ENCODE measurements at places on chromosomes 6 and 20.
A peak's percentile ranks its signal among the peaks of the same experiment; 100 is the strongest.

- DNase-seq: no peak
Measured at GRCh38 chr20:8837396-8837795, 231.5 kb upstream of the PLCB4 start.

- no peak for DNase-seq
Measured at GRCh38 chr6:28751963-28752350, 171.8 kb downstream of the TRIM27 start.

- peak; percentile 70 for DNase-seq
Measured at GRCh38 chr6:1604158-1605003, 5.3 kb upstream of the FOXC1 start.

DNA sequence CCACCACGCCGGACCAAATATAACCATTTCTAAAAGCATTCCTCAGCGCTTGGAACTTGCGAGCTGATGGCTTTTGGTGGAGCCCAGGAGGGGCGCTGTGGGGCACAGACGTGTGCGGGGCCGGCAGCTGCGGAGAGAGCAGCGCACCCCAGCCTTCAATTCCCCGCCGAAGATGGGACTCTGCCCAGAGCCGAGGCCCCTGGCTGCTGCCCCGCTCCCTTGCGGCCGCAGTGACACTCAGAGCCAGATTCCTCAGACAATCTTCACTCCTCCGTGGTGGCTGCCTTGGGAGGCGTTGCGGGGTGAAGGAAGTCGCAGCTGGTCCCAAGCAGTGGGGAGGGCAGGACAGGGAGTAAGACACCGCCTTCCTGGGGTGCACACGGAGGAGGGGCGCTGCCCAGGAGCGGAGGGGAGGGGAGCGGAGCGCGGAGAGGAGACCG is 87.7 kb downstream of the TMEM242 start:
- peak; percentile 42 for DNase-seq

GRCh38 chr20:8089668-8090067 is 42.4 kb upstream of the PLCB1 start:
- no peak for DNase-seq

GRCh38 chr6:68677058-68677457 is 42.0 kb downstream of the ADGRB3 start:
- no peak for DNase-seq

GRCh38 chr6:87908978-87909811 is 138.4 kb upstream of the SPACA1 start:
- DNase-seq: no peak

- no peak for DNase-seq
Measured at GRCh38 chr6:159020011-159020410, 20.0 kb upstream of the RSPH3 start.

DNA sequence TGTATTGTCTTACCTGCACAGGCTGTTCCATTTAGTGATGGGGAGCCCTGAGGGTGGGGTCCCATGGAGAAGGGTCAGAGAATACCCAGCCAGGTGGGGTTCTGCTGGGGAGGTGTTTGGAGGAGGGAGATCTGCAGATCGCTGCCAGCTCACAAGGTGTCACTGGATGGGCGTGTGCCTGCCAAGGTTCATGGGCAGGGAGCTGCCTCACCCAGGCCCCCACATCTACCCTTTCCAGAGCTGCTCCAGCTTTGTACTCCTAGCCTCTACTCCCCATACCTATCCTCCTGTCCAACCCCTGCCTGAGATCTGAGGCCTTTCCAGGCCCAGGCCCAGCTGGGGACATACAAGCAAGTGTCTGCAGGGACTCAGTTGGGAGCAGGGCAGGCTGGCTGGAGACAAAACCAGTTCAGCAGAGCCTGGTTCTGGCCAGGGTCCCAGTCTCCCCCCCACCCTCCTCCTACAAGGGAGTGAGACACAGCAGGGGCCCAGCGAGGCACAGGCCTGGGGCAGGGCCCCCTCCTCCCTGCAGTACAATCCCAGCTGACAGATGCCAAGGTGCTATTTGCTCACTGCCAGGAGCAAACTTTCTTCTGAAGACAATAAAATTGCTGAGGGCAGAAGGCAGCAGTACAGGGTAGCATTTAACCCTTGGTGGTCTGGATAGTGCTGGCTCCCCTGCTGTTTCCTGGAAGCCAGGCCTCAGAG is 19.7 kb downstream of the SPDEF start:
- DNase-seq: no peak

DNA sequence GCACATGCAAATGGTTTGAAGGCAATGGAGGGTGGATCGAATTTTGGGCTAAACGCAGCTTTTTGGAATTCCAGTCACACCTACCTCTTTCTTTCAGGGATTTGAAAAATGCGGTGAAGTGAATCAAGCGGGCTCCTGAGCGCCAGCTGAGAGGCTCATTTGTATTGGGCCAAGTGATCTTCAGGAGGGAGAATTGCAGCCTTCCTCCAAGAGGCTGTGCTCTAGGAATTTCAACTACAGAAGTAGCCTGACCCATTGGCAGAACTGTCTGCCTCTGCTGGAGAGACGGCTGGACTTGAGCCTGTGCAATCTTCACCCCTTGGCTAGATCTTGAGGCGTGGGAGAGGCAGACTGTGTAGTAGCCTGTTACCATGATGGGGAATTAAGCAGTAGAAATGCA is 5.7 kb upstream of the TIAM2 start:
- DNase-seq: no peak

DNA sequence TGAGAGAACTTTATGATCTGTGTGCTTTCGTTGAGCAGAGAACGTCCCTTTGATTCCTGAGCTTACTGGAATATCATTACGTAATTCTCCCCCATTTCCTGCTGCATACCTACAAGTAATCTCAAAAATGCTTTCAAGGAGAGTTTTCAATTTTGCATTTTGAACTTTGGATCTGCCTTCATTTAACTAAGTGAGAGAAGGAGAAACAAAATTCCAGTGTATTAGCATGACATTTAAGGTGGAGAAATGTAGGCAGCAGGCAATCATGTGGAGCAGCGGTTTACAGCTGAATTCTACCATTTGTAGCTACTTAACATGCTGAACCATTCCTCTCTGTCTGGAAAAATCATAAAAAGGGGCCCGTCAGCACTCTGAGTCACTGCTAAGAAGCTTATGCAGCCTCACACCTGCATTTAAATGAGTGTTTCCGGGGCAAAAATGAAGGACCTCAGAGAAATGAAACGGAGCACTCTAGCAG is 451.5 kb downstream of the PLCB1 start:
- no peak for DNase-seq

DNA sequence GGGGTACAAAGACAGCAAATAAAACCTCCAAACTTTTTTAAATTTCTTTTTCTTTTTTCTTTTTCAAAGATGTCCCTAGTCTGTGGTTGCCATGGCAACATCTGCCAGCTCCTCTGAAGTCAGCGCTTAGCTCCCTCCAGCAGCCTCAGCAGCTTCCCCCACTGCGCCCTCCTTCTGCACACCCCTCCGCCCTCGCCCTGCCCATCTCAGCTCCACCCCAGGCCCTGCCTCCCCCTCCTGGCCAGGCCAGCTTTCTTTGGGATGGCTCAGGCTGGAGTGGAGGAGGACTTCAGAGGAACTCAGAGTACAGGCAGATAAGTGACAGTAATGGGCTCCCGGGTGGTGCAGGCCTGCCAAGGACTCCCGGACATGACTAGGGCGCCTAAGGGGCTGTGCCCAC is 104.6 kb downstream of the LRFN2 start:
- no peak for DNase-seq

Measured in SJSA1 (cell line).